ENCODE measurements at places on chromosomes 5 and 9.

DNA sequence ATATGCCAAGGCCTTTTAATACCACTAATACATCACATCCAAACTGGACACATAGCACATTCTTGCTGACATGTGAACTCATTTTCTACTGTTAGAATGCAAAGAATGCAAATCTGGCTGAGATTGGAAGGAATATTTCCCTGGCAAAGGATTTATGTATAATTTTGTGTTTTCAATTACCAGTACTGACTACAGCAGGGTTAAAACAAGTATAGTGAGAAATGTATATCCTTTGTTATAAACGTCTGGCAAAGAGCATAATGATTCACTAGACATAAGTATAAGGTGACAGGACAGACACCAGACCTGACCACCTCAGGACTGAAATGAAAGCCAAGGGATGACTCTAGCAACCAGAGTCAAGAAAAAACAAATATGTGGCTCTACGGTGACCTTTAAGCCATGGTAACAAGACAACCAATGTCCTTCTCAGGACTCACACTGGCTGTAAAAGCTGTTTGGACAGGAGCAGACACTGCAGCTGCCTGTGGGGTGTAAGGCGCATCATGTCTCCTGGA, 95.0 kb downstream of the MRPS27 start:
- no peak for DNase-seq

- no peak for DNase-seq
Measured at GRCh38 chr5:116733991-116734975, 159.7 kb upstream of the SEMA6A start.

GRCh38 chr9:88652876-88653275, 117.9 kb downstream of the NXNL2 start:
- no peak for DNase-seq

DNA sequence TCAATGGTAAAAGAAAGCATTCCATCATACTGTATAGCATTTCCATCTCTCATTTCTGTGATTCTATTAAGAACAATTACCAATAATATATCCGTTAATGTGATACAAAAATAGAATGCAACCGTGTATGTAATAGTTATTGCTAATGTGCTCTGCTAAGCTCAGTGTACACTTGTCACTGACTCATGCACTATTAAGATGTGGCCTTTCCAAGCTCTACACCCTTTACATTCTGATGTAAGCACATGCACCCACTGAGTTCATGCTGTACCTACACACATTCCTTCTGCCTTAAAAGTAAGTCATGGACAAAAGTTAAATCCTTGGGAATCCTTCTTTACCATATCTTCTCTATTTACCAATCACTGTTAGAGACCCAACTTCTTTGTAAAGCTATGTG, 319.1 kb downstream of the ZSWIM6 start:
- no peak for DNase-seq

- no peak for DNase-seq
Measured at GRCh38 chr9:134144801-134145200, 8.9 kb downstream of the WDR5 start.

All from stimulated activated CD8-positive, alpha-beta memory T cell treated with anti-CD3 and anti-CD28 coated beads, Interleukin-7, amount 100 ng/mL, for 24 hours (primary cell).